ENCODE measurements at places on chromosomes 7 and 10.

- DNase-seq = no peak
Measured at GRCh38 chr7:27955596-27955995, 215.6 kb downstream of the TAX1BP1 start.

DNA sequence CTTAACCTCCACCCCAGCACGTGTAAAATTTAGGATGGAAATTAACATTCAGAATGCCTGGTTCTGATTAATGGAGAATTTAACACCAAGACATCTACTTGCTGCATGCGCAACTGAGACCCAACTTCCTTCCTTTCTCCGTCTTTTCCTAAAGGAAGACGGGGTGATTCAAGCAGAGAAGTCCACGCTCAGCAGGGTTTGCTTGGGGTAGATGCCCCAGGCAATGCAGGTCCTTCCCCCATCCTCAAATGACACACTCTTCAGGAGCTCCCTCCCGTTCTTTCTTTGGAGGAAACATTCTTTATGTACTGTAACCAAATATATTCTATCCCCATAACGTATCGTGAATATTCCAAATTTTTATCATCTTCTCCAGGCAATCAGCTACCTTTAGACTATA is 47.0 kb downstream of the FAM171A1 start:
- DNase-seq = no peak

- no peak for DNase-seq
Measured at GRCh38 chr7:106218546-106218945, 66.2 kb downstream of the NAMPT start.

- DNase-seq = no peak
Measured at GRCh38 chr7:148865283-148865682, 18.8 kb downstream of the EZH2 start.

DNA sequence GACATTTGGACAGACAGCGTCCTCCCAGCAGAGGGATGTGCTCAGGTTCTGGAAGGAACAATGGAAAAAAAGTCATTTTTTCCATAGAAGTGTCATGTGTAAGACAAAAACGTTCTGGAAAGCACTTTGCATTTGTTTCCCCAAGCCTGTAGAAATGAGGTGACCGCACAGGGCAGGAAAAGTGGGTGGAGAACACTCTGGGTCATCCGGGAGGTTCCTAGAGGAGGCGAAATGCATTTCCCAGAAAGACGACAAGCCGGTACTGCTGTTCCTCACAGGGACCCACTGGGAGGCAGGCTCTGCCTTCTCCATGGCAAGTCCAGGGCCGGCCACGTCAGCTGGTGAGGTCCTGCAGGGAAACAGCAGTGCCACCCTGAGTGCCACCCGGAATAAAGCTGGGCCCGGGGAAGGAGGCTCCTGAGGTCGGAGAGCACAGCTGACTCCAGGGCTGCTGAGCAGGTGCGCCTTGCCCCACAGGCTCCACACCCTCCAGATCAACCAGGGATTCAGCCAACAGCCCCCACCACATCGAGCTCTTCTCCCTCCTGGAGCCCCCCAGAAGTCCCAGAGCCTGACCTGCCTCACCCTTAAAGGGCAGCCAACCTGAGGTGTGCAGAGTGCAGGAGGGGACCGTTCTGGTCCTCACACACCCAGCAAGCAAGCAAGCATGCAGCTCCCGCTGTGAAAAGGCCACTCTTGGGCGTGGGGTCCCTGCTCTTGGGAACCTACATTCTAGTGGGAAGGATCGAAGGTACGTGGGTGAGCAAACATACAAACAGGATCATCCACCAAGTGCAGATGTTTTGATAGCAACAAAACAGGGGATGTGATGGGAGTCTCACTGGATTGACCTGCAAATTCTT is 28.8 kb upstream of the INPP5A start:
- no peak for DNase-seq

GRCh38 chr7:149565096-149565382 is 67.4 kb upstream of the ZNF746 start:
- no peak for DNase-seq

- peak; percentile 72 for DNase-seq
Measured at GRCh38 chr10:49500412-49500811, 38.5 kb downstream of the ERCC6 start.

DNA sequence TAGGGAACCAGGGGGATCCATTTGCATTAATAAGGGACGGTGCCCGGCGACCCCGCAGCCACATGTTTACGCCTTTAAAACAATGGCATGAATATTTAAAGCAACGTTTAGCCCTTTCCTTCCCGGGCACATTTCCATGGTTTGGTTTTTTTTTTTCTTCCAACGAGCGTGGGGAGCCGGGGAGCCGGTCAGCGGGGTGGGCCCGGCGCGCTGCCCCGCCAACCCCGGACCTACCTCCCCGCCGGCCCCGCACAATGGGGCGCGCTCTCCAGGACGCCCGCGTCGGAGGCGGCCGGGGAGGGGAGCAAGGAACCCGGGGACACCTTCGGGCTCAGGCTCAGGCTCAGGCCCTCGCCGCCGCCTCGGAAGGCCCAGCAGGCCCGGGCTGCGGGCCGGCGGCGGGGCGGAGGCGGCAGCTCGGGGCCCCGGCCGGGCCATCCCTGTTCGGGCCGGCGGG is 1.0 kb downstream of the SEPHS1 start:
- no peak for DNase-seq

- DNase-seq = no peak
Measured at GRCh38 chr7:47100817-47101435, 481.0 kb downstream of the TNS3 start.

GRCh38 chr7:125126376-125126775 is 196.8 kb upstream of the POT1 start:
- DNase-seq = no peak

DNA sequence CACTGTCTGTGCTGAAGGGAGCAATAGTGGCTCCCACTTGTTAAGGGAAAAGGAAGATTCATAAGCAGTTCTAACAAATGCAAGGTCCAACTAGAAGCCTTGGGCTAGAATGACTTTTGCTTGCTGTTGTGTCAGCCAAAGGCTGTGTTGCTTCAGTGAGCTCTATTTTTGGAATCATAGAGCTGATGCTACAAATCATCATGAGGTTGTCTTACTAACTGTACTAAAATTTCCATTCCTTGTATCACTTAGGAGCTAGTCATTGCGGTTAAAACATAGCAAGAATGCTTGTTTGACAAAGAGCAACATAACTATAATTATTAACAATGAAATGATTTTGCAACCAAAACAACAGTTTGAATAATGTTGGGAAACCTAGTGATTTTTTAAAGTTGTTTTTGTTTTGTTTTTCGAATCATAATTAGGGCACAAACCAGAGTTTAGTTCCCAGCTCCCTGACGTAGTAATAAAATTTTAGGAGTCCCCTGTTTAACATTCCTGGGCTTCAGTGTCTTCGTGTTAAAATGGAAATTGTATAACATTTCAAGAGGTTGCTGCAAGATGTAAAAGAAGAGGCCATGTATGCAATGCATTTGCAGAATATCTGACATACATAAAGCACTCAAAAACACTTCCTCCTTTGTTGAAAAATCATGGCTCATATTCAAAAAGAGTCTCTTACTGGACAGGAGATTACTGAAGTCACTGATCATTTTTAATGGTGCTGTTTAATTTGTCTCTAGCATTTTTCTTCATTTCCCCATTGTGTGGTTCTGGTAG is 183.4 kb downstream of the MACC1 start:
- DNase-seq = no peak

GRCh38 chr7:19368491-19368925 is 223.3 kb upstream of the FERD3L start:
- no peak for DNase-seq

DNA sequence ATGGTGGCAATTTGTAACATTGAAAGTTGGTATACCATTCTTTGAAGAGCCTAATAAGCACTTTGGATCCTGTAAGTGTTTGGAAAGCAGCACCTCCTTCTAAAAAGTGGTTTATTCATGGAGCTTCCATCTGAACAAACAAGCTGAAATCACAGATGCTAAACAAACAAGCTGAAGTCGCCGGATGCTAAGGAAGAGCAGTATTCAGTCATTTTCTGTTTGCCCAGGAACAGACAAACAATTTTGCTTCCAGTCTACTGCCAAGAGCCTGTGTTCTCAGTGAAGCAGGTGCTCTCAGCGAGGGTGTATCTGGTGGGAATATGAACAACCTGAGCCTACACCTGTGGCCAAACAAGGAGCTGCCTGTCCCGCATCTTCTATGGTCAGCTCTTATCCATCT is 6.3 kb downstream of the COL28A1 start:
- peak; percentile 29 for DNase-seq

DNA sequence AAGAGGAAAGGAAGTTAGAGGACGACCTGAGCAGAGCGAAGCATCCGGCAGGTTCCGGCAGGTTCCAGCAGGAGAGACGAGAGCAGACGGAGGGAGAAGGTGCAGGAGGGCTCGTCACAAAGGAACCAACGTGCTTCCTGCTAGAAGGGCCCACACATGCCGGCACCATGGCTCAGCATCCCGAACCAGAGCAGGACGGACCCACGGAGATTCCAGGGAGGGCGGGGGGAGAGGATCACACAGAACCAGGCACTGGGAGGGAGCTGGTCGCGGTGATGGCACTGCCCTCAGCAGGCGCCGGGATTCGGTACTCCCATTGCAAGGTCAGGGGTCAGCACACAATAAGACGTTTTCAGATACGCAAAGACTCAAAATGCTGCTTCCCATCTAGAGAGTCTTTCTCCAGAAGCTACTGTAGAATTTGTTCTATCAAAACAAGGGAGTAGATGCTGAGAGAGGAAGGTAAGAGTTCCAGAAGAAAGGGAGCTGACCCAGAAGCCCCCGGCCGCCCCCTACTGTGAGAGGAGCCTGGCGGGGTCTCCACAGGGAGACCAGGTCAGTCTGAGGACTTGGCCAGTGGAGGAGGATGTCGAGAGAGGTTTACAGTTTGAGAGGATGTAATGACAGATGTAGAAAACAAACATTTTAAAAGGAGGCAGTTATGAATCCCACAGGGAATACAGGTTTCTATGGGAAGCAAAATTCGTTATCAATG is 23.6 kb upstream of the PWWP2B start:
- no peak for DNase-seq

GRCh38 chr10:110525349-110526260 is 27.9 kb downstream of the DUSP5 start:
- DNase-seq = no peak

- no peak for DNase-seq
Measured at GRCh38 chr10:58903071-58903470, 273.4 kb upstream of the PHYHIPL start.

- DNase-seq = peak; percentile 44
Measured at GRCh38 chr7:114663502-114663901, 248.9 kb downstream of the FOXP2 start.

GRCh38 chr7:17802056-17802455 is 138.2 kb downstream of the SNX13 start:
- DNase-seq = no peak

DNA sequence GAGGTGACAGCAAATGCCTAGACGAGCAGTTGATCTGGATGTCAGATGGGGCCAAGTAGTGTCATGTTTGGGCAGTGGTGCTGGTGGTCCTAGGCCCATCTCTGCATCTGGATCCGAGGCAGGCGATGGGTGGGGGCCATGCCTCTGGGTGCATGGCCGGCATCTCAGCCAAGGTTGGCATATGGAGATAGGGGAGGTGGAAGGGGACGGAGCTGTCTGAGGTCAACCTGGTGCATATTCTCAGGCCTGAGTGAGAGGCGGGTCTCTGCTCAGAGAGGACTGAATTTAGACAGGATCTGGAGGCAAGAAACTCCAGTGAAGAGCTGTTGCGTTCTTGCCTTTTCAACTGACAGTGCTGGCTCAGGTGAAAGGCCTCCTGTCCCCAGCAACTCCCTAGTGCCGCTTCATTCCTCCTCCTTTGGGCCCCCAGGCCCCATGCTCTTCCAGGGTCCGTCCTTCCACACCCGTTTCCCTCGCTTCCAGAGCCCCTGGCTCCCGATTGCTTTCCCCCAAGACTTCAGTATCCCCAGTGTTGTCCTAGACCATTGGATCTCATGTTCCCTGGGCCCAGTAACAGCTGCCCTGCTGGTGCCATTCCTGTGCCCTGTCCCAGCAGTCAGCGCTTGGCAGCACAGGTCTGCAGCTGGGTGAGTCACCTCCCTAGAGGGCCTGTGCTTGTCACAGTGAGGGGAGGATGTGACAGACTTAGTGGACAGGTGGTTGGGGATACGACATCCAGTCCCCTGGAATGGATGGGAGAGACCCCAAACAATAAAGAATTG is 32.6 kb downstream of the GBX1 start:
- no peak for DNase-seq

DNA sequence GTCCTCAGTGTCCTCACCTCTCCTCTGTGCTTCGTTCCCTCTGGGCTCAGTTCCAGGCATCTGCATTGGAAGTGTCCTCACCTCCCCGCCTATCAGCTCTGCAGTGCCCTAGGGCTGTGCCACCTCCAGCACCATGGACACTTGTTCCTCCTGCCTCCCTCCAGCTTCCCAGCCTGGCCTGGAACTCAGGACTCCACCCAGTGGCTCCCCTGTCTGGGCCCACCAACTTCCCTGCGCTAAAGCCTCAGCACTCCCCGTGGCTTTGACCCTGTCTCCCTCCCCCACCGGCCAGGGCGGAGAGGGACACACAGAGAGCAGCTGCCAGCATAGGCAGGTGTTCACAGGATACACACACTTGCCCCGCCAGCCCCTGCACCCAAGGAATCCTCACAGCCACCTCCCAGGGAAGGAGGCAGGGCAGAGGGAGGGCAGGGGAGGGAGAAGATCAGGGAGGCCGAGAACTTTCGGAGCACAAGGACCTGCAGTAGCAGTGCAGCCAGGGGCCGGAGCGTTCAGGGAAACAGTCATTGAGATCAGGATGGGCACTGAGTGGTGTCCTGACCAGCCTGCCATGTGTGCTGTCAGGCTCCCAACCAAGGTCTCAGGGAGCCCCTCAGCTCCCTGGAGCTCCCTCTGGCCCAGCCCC is 31.3 kb downstream of the ANXA8 start:
- DNase-seq = no peak

DNA sequence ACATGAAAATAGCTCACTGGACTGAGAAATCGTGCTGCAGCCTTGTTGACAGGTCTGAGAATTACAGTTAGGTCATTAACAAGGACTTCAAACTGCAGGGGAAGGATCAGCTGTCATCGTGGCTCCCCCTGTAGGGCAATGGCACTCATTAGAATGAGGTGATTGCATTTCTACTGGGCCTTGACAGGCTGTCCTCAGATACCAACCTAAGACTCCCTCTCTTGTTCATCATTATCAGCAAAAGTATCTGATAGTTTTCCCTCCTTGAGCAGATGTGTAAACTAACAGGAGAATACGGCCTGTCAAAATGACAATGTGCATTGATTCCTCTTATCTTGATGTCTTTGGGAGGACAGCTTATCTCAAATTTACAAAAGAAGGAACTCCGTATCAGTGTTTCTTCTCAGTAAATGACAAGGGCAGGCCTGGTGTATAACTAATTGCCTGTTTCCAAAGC is 648.5 kb upstream of the LRRN3 start:
- peak; percentile 16 for DNase-seq

- no peak for DNase-seq
Measured at GRCh38 chr7:19762631-19763030, 10.8 kb downstream of the TMEM196 start.

Measured in NCI-H1436 (cell line).